ENCODE measurements at places on chromosomes 2 and 18. TPM values are rescaled to one million over a fixed set of nuclear protein-coding genes. Genes with fewer than 3 reads are reported as not detected.

B3GNT7 gene
- 3.4 TPM for polyA plus RNA-seq

FSHR gene
- not detected for polyA plus RNA-seq

GPR45 gene
- not detected for polyA plus RNA-seq

ZNF397 gene
- 88.8 TPM for polyA plus RNA-seq

LONRF2 gene
- 2.1 TPM for polyA plus RNA-seq

DNA sequence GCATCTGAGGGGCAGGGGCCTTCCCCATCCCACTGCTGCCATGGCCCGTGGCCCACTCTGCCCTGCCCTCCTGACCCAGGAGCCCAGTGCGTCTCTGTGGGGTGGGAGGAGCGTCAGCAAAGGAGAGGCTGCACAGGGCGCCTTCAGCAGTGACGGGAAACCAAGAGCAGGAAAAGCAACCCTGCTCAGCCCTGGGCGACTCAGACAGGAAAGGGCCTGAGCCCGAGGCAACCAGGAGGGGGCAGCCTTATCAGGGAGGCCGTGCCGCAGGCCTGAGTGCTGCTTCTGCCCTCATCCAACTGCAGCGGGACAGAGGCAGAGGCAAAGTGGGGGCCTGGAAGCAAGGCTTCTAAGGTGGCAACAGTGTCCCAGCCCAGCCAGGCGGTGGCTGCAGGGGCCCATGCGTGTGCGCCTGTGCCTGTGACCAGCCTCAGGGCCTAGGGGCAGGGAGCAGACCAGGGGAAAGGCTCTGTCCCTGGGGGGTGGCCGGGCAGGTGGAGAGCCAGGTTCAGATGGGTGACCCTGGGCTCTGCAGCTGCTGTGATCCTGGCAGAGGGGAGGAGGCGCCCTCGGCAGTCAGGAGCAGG, 23.3 kb upstream of the ALPI start:
- no peak for DNase-seq

- no peak for DNase-seq
These were observed 284 bp downstream of the TIMM21 start for GRCh38 chr18:74148543-74149070.

GRCh38 chr2:191366199-191366598, 121.0 kb downstream of the MYO1B start:
- DNase-seq = no peak

DNA sequence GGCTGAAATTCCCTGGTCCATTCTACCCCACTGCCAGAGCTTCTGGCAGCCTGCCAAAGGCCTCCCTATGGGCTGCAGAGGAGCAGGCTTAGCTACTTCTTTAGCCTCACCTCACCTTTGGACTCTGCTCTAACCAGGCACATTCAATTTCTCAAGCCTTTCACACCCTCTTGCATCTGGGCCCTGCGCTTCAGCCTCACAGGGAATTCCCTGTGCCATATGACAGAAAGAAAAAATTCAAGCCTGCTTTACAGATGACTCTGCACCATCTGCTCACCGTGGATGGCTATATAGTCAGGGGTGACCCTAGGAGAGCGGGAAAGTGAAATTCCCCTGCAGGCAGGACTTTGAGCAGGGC, 62.5 kb downstream of the REEP1 start:
- DNase-seq = no peak

DNA sequence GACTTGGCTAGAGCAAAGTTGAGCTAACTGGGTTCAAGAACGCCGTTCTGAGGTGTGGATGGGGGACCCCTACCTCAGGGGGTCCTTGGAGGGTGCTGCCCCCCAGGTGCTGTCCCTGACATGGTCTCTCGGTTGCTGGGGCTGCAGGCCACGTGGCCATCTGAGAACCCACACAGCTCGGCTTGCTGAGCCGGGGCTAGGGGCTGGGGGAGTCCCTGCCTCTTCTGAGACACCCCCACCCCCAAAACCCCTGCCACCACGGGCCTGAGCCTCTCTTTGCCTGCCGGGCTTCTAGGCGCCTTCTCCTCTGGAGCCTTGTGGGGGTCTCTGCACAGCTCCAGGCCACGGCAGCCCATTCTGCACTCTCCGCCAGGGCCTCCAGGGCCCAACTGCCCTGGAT, 52.0 kb upstream of the LAMA1 start:
- DNase-seq = no peak

DNA sequence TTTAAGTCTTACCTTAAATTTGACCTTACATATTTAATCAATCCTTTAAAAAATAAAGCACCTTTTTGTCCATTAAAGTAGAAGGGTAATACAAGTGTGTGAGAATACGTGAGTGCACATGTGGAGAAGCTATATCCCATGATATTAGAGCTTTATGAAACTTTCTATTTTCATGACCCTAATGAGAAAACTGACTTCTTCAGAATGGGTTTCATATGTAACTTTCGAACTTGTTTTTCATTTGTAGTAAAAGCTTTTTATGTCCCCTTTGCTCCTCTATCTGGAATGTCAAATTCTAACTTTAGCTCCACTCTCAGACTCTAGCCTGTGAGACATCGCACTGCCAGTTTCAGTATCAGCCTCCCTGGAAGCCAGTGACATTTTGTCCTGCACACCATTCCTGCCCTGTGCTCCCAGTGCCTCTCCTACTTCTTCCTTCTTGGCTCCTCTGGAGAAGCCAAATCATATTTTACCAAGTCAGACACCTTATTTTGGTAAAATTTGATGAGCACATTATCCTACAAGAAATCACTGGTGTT, 42.0 kb downstream of the MAPRE2 start:
- DNase-seq = no peak

- DNase-seq = no peak
These were observed 66.2 kb upstream of the PROKR1 start for GRCh38 chr2:68577183-68577582.

DNA sequence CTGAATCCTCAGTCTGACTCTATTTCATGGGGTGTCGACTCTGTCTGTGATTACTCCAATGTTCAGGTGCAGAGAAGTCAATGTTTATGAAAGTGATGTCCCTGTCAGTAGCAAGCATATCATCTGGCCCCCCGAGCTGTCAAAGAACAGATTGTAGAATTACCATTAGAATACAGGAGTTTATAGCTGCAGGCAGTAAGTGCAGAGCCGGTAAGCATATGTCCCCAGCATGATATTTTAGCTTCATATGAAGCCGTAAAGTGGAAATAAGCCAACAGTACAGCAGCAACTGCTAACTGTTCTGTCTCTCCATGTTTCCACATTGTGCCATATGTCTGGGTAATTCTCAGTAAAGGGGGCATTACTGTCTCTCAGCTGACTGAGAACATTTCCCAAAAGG, 541.8 kb downstream of the SOX11 start:
- no peak for DNase-seq

DNA sequence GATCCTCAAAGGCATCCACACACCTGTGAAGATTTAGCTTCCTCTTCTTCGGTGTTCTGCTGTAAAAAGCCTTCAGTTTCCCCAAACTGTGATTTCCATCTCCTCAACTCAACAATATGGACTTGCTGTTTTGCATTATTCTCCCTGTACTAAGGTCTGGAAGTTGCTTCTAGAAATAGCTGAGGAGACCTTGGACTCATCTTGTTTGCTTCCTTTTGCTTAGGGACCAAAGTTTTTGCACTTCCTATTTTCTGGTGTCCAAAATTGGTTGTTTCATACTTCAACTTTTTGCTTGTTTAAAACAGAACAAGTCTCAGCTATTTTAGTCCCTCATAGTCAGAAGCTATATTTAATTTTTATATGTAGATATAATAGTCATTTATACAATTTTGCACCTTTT, 201.9 kb upstream of the COPS8 start:
- DNase-seq = no peak

DNA sequence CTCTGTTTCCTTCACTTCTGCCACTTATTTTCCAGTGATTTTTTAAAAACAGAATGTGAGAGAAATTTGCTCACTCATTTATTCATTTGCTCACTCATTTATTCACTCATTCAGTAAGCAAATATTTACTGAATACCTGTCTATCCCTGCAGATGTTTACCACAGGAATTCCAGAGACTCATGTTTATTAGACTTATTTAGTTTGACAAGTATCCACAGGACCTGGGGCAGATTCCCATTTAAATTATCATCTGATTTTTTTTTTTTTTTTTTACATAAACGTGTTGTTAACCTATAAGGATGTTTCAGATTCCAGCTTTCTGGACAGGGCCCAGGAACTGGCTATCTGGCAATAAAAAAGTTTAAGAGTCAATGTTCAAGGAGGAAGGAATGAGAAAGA, 175.1 kb upstream of the ERBB4 start:
- no peak for DNase-seq

DNA sequence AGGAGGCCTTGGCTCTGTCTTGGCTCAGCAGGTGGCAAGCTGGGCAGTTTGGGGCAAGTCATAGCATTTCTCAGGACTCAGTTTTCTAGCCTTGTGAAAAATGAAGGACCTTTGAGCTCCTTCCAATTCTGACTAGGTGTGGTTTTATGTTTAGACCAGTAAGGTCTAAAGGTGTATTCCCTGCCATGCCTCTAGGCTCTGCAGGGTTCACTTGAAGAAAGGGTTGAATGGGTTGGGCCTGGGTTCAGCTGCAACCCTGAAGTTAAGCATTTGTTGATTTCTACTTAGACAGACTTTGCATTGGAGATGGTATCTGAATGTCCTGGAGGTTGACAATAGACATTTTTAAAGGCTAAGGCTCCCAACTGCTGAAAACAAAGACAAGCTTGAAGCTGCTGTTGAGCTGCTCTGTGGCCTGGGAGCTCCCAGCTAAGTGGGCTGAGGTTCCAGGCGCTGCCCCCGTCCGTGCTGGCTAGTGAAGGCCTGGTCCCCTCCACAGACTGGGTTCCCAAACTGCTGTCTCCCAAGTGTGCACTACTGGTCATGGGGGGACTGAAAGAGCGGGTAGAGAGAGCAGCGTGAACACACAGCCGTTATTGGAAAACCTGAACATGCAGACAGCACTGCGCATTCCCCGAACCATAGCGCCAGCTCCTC, 100.7 kb upstream of the SMAD7 start:
- DNase-seq = no peak

GRCh38 chr2:143828763-143829537, 691.0 kb downstream of the ZEB2 start:
- no peak for DNase-seq
